ENCODE measurements at places on chromosomes 3 and 15.

DNA sequence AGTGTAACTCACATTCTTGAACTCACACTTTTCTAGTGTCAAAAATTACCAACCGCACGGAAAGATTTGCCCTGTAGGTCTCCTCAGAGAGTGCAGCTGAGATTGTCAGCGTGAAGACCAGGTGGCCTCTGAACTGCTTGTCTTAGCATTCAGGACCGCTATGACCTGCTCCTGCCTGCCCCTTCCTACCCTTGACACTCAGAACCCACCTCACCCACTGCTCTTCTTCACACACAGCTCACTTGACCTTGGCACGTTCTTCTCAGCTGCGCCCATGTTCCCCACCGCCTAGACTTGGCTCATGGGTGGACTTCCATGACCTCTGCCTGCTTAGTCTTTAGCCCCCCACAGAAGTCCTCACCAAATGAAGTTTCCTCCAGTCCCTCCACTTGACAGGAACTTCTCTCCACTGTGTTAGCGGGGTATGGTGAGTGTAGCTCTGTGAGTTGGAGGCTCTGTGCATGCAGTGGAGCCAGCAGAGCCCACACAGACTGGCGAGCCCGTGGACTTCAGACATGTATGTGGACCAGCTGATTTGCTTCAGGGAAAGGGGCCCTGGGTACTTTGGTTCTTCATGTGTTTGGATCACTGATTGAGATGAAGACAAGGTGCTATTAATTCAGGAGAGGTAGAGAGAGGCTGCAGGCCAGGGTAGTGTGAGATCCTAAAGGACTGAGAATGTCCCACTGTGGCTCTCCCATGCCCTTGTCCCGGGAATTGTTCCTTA is 221.3 kb downstream of the OPA1 start:
- DNase-seq: no peak

GRCh38 chr3:36707623-36708409 is 56.5 kb downstream of the DCLK3 start:
- no peak for DNase-seq

GRCh38 chr15:25469377-25469776 is 30.6 kb upstream of the UBE3A start:
- no peak for DNase-seq

GRCh38 chr3:48952510-48953118 is 34.0 kb downstream of the ARIH2 start:
- DNase-seq: peak; percentile 43

DNA sequence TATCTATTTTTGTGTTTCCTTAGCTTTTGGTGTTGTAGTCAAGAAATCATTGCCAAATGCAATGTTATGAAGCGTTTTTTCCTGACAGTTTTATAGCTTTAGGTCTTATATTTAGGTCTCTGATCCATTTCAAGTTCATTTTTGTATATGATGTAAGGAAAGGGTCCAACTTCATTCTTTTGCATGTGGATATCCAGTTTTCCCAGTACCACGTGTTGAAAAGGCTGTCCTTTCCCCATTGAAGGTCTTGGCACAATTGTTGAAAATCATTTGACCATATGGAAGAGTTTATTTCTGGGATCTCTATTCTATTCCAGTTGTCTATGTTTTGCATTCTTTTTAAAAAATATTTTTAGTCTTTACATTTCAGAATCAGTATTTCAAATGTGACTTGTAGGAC is 14.6 kb upstream of the SNRPN start:
- no peak for DNase-seq

DNA sequence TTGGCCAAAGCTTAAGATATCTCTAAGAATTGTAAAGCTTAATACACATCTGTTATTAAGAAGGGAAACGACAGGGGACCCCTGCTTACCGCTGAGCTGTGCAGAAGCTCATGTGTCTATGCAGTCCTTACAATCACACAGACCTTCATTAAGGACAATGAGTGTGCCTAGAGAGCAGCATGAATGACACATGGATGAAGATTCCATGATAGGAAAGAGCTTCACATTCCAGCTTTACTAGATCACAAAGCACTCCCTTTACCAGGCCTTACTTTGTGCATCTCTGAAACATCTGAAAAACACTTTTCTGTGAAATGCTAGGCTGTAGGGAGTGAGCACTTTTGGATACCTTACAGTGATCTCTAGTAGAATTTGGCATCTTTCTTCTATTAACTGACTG is 32.0 kb downstream of the RNF168 start:
- no peak for DNase-seq

DNA sequence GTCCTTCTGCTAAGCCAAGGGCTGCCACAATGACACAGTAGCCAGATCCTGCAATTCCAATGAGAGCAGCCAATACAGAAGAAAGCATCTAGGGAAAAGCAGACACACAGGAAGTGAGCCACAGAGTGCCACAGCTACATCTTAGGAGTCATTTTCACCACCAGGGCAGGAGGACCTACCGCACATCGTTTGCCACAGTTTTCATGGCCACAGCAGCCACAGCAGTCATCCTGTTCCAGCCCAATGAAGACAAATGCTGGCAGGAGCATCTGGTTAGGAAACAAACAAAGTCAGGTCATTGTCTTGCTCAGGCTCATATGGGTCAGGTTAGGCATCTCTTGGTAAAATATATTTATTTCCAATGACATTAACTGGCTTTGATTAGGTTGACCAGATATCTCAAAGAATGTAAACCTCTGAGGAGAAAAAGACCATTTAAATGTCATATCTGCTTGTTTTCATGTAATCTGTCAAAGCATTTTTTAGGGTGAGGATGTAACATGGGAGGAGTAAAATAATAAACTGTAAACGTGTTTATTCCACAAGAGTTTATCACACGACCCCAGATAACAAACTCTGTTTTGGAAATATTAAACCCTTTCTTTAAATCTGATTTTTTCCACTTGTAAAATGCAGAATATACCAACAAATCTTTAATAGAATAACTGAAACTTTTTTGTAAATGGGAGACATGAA is 1.8 kb downstream of the TM4SF1 start:
- DNase-seq: no peak

- DNase-seq: no peak
These were observed 388.7 kb upstream of the SGO1 start for GRCh38 chr3:20574746-20575145.

- no peak for DNase-seq
These were observed 255.1 kb upstream of the CMC1 start for GRCh38 chr3:27986234-27986879.

GRCh38 chr3:150763841-150764483 is 993 bp upstream of the SIAH2 start:
- DNase-seq: peak; percentile 48

- no peak for DNase-seq
These were observed 521.2 kb downstream of the FOXP1 start for GRCh38 chr3:71062037-71062932.

DNA sequence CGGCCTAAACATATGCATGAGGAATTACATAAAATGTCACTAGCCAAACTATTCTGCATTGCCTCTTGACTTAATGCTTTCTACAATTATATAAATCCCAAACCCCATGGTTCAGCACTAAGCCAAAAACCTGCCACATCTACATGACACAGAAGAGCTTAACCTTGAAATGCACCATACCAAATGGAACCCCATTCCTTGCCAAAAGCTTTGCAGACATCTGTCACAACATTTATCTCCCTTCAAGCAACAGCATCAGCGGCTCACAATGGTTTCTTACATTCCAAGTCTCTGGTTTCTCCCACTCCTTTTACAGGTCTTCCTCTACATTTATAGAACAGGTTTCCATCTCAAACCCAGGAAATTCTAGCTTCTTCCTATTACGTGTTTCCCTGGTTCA is 58.4 kb upstream of the GYG1 start:
- DNase-seq: no peak

DNA sequence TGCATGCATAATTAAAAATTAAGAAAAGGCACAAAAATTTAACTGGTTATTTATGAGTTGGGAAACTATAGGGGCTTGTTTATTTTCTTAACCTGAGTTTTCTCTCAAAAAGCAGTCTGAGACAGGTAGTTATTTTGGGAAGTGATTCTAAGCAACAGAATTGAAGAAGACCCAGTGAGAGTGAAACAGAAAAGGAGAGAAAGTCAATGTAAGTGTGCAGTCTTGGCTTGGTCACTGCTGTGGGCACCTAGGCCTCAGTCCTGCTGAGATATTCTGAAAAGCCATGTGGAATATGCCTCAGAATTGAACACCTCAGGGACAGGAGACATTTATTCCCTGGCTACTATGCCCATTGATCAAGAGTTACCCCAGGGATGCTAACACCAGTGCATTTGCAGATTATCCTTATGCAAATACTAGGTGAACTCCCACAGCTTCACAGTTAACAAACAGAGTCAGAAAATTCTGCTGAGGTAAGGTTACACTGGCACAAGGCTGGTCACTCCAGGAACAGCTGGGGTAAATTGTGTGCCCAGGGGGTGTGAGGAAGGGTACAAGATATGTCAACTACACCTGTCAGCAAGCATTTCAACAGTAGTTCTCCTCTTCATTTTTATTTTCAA is 222.7 kb downstream of the EFHB start:
- no peak for DNase-seq
